ENCODE measurements at places on chromosomes 6 and 20. TPM values are rescaled to one million over a fixed set of nuclear protein-coding genes. Genes with fewer than 3 reads are reported as not detected.

DNA sequence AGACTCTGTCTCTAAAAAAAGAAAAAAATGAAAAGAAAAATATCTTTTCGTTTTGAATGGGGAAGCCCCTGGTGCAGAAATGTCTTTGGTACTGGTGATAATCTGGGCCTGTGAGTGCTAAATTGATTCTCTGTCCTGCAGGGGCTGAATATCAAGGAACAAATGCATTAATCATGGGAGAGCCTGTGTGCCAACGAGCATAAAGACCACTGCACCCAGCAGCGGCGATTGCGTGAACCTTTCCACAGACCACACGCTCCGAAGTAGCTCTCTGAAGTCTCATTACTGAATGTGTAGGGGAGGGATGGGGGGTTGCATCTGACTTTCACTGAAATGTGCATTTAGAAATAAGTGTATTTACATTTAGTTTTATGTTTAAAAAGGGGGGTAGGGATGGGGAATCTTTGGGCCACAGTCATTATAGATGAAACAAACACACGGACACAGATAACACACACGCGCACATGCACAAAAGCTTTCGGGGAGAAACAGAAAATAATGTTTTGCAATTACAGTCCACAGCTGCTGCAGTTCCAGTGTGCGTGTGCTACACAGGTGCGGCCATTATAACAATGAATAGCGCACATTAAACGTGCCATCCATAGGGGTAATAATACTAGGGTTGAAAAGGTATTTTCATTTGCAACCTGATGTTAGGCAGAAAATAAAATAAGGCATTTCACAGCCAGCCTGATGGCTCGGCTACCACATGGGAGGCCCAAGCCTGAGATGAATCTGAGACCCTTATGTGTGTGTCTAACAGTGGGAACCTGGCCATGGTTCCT lies 154.0 kb downstream of the MBOAT1 start:
- no peak for DNase-seq

DNA sequence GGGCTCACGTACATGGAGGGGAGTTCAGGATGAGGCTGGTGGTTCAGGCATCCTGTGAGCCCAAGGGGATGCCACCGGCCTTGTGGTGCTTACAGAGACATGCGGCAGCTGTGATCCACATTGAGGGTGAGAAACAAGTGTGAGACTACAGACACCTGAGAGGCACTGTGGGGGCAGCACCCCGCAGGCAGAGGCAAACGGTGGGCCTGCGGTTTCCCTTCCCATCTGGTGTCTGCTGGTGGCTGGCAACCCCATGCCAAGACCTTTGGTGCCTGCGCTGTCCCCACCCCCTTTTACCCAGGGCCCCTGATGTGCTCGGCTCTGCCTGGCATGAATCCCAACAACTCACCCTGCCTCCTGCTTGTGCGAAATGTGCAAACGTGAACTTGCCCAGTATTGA lies 42.0 kb downstream of the ERMARD start:
- no peak for DNase-seq

DNA sequence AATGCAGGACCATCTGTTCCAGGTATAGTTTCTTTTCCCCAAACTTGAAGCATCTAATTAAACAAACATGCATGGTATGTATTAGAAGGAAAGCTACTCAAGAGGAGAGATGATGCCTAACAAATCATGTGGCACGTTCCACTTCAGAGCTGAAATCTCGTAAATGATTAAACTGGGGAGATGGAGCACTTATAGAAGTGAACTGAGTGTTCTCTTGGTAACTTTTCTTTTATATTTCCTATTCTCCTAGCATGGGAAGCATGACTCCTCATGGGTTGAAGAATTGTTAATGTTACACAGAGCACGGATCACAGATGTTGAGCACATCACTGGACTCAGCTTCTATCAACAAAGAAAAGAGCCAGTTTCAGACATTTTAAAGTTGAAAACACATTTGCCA lies 61.1 kb downstream of the CCN2 start:
- DNase-seq = no peak

- no peak for DNase-seq
These were observed 297.8 kb downstream of the CDH4 start for GRCh38 chr20:61549865-61550264.

- DNase-seq = peak; percentile 74
These were observed 862 bp upstream of the SOBP start for GRCh38 chr6:107488875-107489635.

Gene HRH3
- 0.28 TPM for polyA plus RNA-seq

DNA sequence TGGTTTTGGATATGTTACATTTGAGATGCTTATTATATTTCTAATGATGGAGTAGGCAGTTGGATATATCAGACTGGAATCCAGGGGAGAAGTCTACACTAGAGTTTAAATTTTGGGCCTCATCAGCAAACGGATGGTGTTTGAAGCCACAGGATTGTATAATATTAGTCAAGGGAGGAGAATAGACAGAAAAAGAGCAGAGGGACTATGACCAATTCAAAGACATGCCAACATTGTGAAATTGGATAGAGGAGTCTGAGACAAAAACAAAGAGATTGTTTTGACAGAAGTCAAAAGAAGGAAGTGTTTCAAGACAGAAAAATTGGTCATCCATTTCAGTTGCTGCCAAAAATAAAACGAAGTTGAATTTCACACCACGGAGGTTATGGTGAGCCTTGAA lies 66.5 kb downstream of the NOX3 start:
- no peak for DNase-seq
